Stimulated activated CD4-positive, alpha-beta T cell treated with anti-CD3 and anti-CD28 coated beads, Interleukin-2, amount 100 ng/mL, for 4 hours (primary cell): ENCODE measurements at places on chromosomes 16 and 17.

DNA sequence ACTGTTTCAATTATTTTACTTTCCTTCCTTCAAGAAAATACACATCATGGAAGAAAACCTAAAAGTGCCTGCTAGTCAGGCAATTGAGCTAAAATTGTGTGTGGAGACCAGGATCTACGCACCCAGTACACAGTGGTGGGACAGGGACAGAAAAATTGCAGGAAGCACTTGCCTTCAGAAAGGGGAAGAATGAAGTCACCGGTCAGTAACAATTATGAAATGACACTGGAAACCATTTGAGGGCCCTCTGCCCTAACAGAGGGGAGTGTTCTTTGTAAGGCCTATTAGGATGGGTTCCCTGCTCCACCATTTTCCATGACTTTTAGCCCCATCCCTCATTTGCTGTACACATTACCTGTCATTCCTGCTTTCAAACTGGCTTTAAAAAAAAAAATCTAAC is 4.5 kb upstream of the PHAF1 start:
- DNase-seq: no peak

GRCh38 chr16:25317732-25318316 is 60.2 kb upstream of the ZKSCAN2 start:
- no peak for DNase-seq

DNA sequence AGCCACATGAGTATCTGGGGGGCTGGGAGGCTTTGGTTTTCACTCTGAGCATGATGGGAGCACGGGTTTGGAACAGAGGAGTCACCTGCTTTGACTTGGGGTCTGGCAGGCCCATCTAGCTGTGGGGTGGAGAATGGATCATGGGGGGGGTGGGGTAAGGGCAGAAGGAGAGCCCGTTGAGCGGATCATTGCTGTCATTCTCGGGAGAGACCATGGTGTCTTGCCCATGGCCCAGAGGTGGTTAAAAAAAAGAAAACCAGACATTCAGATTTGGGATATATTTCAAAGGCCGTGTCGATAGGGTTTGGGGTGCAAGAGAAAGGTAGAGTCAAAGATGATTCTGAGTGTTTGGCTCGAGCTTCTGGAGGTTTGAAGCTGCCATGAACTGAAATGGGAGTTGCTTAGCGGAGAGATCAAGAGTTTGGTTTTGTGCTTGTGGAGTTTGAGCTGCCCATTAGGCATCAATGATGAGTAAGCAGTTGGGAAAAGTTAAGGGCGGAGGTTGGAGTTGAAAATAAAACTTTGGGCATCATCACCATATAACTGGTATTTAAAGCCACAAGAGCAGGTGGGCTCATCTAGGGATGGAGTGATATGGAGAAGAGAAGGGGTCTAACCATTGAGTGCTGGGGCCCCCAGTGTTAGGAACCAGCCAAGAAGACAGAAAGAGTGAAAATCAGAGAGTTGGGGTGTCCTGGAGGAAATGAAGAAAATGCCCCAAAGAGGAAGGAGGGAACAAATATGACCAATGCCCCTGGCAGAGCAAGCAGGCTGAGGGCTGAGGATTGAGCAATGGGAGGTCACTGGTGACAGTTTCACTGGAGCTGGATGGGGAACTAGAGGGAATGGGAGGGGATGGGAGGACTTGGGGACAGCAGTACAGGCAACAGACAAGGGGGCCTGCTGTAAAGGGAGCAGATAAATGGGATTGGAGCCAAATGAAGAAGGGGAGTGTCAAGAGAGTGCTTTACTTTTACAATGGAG is 1.9 kb downstream of the NOD2 start:
- DNase-seq: no peak

GRCh38 chr17:61583242-61583641 is 7.8 kb downstream of the NACA2 start:
- DNase-seq: no peak

DNA sequence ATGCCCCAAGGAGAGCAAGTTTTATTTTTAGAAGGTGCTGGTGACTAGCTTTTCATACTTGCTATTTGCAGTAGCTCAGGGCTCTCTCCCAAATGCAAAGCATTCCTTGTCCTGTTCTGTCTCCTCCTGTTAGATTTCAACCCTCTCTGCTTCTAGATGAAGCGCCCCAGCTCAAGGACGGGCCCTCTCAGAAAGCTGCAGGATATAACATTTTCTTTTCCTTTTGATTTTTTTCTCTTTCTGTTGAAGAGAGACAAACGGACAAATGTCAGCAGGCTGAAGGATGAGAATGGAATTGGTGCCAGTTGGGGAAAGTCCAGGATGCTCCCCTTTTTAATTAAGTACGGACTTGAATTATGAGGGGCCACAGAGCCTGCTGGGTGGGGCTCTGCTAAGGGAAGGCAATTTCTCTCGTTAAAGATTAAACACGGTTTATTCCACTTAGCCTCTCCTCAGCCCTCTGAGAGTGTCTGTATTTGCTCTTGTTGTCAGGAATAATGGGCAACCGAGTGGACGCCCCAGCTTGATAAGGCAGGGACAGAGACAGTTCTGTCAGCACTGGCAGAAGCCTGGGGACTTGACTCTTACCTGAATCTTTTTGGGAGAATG is 6.2 kb upstream of the ETV4 start:
- DNase-seq: no peak
